ENCODE measurements at places on chromosomes 12 and 14.

GRCh38 chr12:115010324-115010995 lies 326.5 kb upstream of the TBX3 start:
- no peak for DNase-seq

- no peak for DNase-seq
Observed at GRCh38 chr12:58554522-58555157, 365.7 kb downstream of the LRIG3 start.

- DNase-seq, result no peak
Observed at GRCh38 chr14:19895282-19895681, 20.3 kb downstream of the OR4K2 start.

GRCh38 chr12:54977155-54977554 lies 7.4 kb downstream of the TESPA1 start:
- no peak for DNase-seq
